ENCODE measurements at places on chromosomes 4 and X. TPM values are rescaled to one million over a fixed set of nuclear protein-coding genes. Genes with fewer than 3 reads are reported as not detected.

FGFRL1 gene
- total RNA-seq: 18.2 TPM

DNA sequence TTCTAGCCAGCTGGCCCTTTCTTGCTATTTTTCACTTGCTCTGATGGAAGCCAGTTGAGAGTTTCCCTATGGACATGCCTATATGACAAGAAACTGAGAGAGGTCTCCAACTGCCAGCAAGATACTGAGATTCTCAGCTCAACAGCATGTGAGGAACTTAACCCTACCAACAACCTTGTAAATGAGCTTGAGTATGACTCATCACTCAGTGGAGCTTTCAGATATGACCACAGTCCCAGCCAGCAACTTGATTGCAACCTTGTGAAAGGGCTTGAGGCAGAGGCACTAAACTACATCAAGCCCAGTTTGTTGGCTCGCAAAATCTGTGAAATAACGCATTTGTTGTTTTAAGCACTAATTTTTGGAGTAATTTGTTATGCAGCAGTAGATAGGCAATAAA is 175.8 kb downstream of the COMMD8 start:
- DNase-seq: no peak

DNA sequence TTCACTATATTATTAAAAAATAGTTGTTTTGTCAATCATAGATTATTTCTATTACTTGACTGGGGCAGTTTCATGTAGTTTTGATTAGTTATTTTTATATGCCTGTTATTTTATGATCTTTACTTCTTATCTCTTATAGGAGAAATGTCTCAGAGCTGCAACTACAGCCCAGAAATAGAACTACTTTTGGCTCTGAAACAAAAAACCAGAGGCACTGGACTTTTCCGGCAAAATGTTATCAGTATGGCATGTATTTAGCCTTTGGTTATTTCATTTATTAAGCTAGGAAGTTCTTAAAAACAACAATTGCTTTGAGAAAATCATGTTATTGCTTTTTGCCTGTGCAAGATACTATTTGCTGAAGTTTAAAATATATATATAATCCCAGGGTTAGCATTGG is 566.5 kb downstream of the ANKRD50 start:
- DNase-seq: no peak

- no peak for DNase-seq
These were observed 53.4 kb downstream of the FAT4 start for GRCh38 chr4:125368146-125368545.

- DNase-seq: no peak
These were observed 93.6 kb upstream of the SMAD1 start for GRCh38 chr4:145388043-145388442.

Data from activated CD4-positive, alpha-beta T cell treated with anti-CD3 and anti-CD28 coated beads, Interleukin-2, amount 10 ng/mL, durations not matched to agents 24 days and 14 days (primary cell).